ENCODE measurements at places on chromosomes 7 and 10.

DNA sequence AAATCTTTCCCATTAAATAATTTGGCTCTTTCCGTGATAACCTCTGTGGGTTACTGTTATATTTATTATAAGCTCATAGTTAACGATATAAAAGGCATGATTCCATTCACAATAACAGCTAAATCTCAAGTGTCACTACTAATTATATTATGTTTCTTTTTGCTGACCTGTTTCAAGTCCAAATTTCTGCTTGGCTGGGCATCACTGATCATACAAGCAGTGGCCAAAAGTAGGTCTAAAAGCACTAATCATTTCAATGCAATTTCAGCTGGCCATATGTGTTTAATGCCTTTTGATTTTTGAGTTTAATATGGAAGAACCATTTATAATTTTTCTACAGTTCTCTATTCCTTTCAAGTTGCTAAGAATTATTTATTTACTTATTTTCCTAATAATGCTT is 110.7 kb downstream of the SEMA3A start:
- no peak for DNase-seq

DNA sequence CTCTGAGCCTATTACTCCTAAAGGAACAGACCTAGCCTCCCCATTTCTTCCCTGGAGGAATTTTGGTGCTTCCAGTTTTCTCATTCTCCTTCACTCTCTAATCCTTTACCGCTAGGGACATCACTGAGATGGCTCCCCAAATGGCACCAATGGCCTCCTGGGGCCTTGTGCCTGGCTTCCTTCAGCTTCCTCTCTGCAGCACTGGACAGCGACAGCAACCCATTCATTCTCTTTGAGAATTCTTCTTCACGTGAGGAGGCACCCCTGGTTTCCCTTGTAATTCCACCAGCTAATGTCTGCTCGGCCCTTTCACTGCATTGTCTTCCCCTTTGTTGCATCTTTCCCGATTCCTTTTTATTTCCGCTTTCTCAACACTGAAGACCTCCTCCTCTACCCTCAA is 24.6 kb upstream of the KDM7A start:
- DNase-seq, result no peak

GRCh38 chr10:47311193-47311931 is 10.9 kb upstream of the GDF2 start:
- DNase-seq, result no peak

DNA sequence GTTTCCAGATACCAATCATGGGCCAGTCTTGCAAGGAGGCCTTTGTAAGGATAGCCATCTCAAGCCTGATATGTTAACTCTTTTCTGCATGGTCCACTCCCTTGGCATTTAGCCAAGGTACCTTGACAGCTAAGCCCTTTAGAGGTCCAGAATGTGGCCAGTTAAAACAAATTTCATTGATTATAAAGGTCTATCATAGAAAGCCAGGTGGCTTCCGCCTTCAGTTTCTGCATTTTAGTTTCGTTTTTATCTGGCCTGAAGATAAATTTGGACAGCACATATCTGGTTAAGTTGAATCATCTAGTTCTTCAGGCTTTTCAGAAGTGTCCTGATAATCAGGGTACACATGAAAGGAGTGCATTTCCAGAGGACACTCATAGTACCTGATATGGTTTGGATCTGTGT is 30.7 kb downstream of the ANKIB1 start:
- no peak for DNase-seq

DNA sequence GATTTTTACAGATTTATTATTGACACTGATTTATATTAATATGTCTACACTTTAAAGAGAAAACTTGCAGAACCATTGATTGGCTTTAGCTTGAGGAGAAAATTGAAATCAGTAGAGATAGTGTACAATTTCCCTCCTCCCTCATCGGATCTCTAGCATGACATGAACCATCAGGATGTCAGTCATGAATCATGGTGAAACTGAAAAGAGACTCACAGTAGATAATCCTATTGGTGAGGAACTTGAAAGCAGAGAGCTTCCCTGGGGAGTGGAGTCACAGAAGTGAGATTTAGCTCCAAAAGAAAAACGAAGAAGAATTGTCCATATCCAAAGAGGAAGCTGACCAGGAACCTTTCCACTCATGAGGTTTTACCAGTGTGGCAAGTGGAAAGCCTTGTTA is 346.8 kb downstream of the ABCA13 start:
- no peak for DNase-seq

DNA sequence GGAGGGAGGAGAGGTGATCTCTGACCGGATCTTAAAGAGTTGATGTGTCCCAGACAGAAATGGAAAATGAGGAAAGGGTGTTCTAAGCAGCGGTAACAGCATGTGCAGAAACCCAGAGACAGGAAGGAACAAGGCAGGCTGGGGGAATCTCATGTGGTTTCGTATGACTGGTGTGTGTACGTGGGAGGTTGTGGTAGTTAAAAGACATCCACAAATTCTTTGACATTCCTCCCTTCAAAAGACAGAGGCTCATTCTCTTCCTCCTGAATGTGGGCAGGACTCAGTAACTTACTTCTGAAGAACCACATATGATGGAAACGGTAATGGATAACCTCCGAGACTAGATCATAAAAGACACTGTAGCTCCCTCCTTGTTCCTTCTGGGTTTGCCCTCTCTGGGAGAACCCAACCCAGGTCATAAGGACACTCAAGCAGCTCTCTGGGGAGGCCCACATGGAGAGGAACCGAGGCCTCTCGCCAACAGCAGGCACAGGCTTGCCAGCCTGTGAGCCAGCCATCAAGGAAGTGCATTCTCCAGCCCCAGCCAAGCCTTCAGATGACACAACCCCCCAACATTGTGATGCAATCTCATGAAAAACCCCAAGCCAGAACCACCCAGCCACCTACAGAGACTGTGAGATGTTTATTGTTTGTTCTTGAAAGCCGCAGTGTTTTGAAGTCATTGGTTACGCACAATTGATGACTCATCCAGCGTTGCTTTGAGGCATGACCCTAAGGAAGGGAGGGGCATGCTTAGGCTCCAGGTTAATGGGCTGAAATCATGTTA is 116.0 kb downstream of the SLIT1 start:
- no peak for DNase-seq

DNA sequence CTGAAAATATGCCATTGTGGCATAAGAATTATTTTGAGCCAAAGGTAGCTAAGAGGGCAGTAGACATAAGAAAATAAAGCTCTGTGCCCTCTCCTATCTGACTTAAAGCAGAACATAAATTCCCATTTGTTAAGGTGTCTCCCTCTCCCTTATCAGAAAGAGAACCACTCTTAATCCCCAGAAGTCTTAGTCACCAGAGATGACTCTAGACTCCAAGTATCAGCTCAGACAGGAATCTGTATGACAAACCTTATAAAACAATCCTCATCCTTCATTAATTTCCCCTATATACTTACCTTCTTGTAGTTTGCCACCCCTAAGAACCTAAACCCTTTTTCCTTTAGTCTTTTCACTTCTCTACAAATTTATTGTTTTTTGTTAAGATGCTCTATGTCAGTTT is 21.8 kb upstream of the PIP4K2A start:
- no peak for DNase-seq

Measured in stimulated activated CD8-positive, alpha-beta memory T cell treated with anti-CD3 and anti-CD28 coated beads, Interleukin-4, amount 100 ng/mL, for 4 hours (primary cell).